ENCODE measurements at places on chromosomes 1 and 21.

GRCh38 chr1:183841550-183841949 lies 36.6 kb downstream of the RGL1 start:
- no peak for DNase-seq

DNA sequence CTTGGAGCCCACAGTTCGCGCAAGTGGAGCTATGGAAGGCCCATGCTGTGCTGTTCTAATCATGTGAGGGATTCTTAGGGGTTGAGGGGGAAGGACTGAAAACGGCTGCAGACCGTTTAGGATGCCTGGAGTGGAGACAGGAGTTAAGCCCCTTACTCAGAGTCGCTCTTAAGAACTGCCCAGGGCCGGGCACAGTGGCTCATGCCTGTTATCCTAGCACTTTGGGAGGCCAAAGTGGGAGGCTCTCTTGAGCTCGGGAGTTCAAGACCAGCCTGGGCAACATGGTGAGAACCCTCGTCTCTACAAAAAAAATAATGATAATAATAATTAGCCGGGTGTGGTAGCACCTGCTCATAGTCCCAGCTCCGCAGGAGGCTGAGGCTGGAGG lies 1.1 kb downstream of the ZNF672 start:
- no peak for DNase-seq

- DNase-seq, result no peak
Measured at GRCh38 chr1:26045722-26046245, at the start of gene SLC30A2. Gene SLC30A2, minus strand, starts transcription at chr1:26046118. Its CDS starts 222 bp downstream, at chr1:26045896.

DNA sequence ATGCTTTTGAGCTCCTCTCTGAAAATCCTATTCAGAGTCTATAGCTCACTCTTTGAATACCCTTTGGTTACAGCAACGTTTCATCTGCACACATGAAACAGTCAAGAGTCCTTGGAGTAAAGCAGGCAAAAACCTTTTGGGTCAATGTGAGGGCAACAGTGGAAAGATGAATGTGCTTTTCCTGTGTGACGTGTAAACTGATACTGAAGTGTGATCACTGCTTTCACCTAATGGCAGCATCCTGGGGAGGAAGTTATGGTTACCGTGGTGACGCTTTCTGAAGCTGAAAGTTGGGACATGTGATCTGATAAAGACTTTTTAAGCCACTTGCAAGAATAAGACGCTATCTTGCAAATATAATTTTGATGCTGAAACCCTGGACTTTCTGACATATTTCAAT lies 160.0 kb downstream of the SEC16B start:
- no peak for DNase-seq

Measured in HS-27A (cell line).